Activated T-helper 17 cell treated with anti-CD3 and anti-CD28 coated beads, Interleukin-2, amount 50 U/mL, for 72 hours (primary cell): ENCODE measurements at places on chromosomes 2 and 18. TPM values are rescaled to one million over a fixed set of nuclear protein-coding genes. Genes with fewer than 3 reads are reported as not detected.

Gene GREB1L
- total RNA-seq, result not detected

DNA sequence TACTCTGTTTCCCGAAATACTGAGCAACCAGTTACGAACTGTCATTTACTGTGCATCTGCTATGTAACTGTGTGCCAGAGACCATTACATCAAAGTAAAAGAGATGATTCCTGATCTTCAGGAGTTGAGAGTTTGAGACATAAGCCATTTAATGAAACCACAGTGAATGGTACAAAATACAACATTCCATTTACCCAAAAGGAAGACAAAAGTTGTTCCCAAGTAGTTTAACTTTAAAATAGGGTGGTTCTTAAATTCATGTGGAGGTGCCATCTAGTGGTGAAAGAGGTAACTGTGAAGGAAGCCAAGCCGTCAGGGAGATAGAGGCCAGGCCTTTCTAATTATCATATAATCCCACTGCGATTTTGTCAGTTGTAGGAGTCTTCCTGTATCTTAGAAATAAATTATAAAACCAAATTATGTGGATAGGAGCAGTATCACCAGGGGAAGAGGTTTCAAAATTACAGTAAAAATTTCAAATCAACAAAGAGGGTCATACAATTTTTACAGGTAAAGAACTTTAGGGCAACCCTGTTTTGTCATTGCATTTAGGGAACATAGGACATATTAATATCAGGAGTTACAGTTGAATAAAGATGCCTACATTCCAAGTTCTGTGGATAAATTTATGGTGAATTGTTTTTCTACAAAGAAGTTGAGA lies 67.7 kb downstream of the EPAS1 start:
- peak; percentile 41 for ATAC-seq

- ATAC-seq, result no peak
Observed at GRCh38 chr18:51686590-51686989, 489.1 kb upstream of the MEX3C start.

- ATAC-seq, result no peak
Observed at GRCh38 chr18:55376387-55376786, 211.6 kb downstream of the TCF4 start.
